AG04449 (cell line): ENCODE measurements at places on chromosomes 2 and 18.

DNA sequence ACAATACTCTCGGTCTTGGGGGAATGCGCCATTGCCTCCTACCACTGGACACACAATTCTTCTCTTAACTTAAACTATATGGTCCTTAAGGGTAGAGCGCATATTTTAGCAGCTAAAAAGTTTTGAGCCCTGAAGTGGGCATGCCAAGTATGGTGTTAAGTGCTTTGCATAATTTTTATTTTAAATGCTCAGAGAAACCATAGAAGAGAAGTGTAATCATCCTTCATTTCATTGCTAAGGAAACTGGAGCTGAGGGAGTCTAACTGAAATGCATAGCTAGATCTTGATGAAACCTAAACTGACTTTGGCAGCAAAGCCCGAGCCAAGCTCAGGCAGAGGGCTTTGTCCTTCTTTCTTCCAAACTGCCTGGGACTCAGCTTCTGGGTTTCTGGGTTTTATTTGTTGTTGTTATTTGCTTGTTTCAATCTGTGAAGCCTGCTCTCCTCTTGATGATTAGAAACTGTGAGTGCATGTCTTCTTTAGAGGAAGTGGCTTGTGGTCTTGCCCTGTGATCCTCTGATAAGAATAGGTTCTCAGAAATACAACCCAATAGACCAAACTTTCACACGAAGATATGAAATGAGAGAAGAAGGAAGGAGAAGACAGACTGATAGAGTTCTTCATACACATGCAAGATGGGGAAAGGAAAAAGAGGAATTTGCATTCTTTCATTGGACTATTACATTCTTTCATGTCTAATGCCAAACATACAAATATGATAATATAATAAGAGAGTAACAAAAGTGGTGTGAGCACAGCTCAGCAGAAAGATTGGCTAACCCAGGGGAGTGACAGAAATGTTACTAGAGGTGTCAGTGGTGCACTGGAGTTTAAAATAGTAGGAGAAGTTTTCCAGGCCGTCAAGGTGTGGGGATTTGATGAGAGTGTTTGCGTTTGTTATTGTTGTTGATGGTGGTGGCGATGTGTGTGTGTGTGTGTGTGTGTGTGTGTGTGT, 7.5 kb upstream of the RNF144A start:
- DNase-seq = no peak

DNA sequence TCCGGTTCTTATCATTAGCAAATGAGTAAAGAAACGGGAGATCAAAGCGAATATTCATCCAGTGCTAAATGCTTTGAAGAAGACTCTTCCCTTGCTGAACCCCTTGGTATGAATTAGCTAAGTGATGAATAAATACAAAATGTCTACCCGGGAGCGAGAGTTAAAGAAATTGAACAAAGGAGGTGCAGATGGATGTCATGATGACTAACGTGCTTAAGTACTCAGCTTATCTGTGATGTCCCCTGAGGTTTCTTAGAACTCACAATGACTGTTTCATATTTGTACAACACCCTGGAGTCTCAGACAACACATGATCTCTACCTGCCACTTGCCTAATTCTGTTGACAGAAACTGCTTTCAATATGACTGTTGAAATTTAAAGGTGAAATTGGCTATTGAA, 148.5 kb downstream of the TMEM200C start:
- DNase-seq = no peak

GRCh38 chr2:48824116-48824515, 68.6 kb upstream of the LHCGR start:
- no peak for DNase-seq

- no peak for DNase-seq
Measured at GRCh38 chr2:215812966-215813365, 200.4 kb downstream of the MREG start.

- DNase-seq = no peak
Measured at GRCh38 chr2:33512112-33512511, 35.7 kb downstream of the RASGRP3 start.

- no peak for DNase-seq
Measured at GRCh38 chr2:71306762-71307161, 24.8 kb upstream of the ZNF638 start.

- DNase-seq = no peak
Measured at GRCh38 chr2:133142087-133142486, 426.2 kb downstream of the NCKAP5 start.

- peak; percentile 7 for DNase-seq
Measured at GRCh38 chr18:41906528-41907146, 48.4 kb upstream of the PIK3C3 start.

DNA sequence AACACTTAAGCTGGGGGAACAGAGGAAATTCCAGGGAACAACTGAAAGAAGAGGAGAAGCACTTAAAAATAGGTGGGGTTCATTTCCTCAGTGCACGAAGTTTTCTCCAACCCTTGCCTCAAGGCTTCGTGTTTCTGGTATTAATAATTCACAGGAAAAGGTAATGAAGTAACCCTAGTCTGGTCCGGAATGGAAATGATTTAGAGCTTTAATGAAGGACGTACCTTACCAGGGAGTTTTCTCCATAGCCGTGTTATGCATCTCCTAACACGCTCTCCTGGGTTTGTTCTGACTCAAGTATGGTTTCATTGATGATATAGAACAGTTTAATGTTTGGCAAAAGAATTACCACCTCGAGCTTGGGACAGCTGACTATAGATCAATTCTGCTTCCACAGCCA, 214.2 kb downstream of the MTX2 start:
- no peak for DNase-seq

GRCh38 chr2:171163261-171163660, 2.6 kb upstream of the TLK1 start:
- no peak for DNase-seq

- DNase-seq = no peak
Measured at GRCh38 chr18:6199777-6200176, 214.9 kb downstream of the L3MBTL4 start.

DNA sequence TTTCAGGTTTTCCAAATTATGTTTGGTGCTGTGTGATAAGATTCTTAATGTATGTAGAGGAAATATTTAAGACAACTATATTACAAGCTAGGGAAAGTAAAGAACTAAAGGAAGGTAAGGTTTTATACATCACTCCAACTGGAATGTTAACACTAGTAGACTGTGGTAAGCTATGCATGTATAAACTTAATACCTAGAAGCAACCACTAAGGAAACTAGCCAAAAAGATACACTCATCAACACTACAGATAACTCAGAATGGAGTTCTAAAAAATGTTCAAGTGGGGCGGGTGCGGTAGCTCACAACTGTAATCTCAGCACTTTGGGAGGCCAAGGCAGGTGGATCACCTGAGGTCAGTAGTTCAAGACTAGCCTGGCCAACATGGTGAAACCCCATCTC, 37.8 kb upstream of the MALL start:
- no peak for DNase-seq

- DNase-seq = no peak
Measured at GRCh38 chr2:204415406-204416181, 129.7 kb upstream of the PARD3B start.

- DNase-seq = no peak
Measured at GRCh38 chr18:54957296-54957832, 1.9 kb downstream of the CCDC68 start.

- no peak for DNase-seq
Measured at GRCh38 chr2:120204945-120205670, 18.1 kb downstream of the TMEM185B start.

DNA sequence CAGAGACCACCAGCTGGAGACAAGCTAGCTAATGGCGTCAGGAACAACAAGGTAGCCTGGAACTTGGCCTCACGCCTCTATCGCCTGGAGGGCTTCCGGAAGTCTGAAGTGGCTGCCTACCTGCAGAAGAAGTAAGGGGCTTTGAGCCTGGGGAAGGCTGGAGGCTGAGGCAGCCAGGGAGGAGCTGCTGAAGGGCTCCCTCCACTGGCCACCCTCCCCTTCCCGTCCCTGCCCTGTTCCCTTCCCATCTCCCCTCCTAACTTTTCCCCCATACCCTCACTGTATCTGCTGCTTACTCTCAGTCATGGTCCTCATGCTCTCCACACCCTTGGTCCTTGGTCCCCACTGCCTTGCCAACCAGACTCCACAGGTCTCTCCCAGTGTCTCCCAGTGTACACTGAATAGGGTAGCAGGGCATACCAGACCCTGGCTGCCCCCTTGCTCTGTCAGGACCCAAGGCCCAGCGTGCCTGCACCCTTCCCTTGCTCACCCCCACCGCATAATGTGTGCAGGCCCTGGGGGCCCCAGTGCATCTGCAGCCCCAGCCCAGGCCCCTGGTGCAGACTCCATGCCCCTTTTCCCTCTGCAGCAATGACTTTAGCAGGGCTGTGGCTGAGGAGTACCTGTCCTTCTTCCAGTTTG, 18.8 kb downstream of the PSD4 start:
- no peak for DNase-seq

- no peak for DNase-seq
Measured at GRCh38 chr2:215746226-215746886, 267.0 kb downstream of the MREG start.

- no peak for DNase-seq
Measured at GRCh38 chr2:42755191-42755880, 8.6 kb downstream of the OXER1 start.

GRCh38 chr2:102619414-102620319, at the start of gene SLC9A2:
Gene SLC9A2, plus strand, starts transcription at chr2:102619553. Its CDS starts 296 bp downstream, at chr2:102619849.
- no peak for DNase-seq

DNA sequence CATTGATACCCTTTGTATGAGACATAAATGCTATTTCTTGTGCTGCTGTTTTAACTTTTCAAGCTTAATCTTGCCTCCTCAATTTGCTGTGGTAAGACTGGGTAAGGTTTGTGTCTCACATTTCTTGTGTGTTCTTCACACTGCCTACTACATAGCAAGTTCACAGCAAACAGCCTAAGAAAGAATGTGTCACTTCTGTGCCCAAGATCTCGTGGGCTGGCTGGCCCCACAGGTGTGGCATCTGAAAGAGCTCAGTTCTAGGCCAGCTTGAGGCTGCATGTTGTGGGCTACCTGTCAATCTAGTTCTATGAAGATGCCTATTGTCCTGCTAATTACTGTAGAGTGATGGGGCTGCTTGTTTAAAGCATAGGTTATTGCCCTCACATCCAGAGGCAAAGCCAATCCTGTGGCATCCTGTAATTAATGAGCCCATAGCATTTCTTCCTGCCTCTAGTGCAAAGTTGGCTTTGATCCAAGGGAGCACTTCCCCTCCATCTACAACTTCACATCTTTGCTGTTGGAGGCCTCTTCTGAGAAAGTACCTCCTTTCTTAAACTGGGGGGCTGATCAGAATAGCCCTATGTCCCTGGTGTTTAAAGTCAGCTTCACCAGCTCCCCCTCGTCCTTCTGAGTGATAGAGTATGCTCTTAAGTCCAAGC, 40.9 kb upstream of the ASPRV1 start:
- no peak for DNase-seq

DNA sequence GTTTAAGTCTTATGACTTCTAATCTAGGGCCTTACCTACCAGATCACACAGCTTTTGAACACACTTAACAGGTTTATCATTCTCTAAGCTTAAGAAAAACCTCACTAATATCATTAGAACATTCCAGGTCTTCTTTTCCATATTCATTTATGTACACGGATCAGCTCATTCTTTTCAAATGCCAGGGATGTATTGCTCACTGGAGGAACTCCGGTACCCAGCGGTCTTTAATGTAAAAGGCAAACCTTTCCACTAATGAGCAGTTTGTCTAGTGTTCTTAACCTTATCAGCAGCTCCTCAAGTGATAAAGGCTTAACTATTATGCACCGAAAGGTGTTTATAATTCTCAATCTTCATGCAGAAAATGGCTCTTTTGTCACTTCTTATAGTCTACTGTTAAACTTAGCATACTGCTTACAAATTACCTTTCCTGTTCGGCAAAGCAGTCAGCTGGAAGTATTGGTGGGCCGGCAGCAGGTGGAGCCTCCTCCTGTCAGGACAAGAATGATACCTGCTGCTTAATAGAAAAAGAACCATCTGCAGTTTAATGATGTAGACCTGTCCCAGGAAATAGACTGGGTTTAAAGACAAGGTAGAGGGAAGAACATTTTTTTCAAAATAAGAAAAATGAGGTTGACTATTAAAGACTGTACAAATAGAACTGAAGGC, 142.7 kb downstream of the FIGN start:
- no peak for DNase-seq
